Pulmonary artery endothelial cell (primary cell): ENCODE measurements at places on chromosomes 1 and 21. TPM values are rescaled to one million over a fixed set of nuclear protein-coding genes. Genes with fewer than 3 reads are reported as not detected.

Gene CLCA4
- under 0.01 TPM in 1 of 2 replicates, not detected in the other for total RNA-seq

Gene CERS2
- 87.4 and 121 TPM in 2 replicates for total RNA-seq

Gene EPS15
- total RNA-seq: 38.0 and 40.5 TPM in 2 replicates

Gene PTAFR
- 0.20 and 0.21 TPM in 2 replicates for total RNA-seq

Gene SCAMP3
- 32.3 and 45.2 TPM in 2 replicates for total RNA-seq

Gene FTCD
- total RNA-seq: 0.25 TPM in 1 of 2 replicates, not detected in the other

Gene TTC13
- total RNA-seq: 14.5 and 21.3 TPM in 2 replicates

Gene GNB1
- total RNA-seq: 99.8 and 110 TPM in 2 replicates

Gene AK5
- total RNA-seq: 2.5 and 5.9 TPM in 2 replicates

Gene SLC6A17
- total RNA-seq: under 0.01 TPM in 1 of 2 replicates, not detected in the other

Gene PROK1
- not detected in 2 replicates for total RNA-seq

Gene ZNF648
- total RNA-seq: not detected in 2 replicates

Gene CTPS1
- total RNA-seq: 42.6 and 49.1 TPM in 2 replicates

Gene PLOD1
- 342 and 390 TPM in 2 replicates for total RNA-seq

Gene DIO1
- not detected in 2 replicates for total RNA-seq

Gene ATP5PB
- 284 and 475 TPM in 2 replicates for total RNA-seq
